ENCODE measurements at places on chromosomes 6 and 20.
A peak's percentile ranks its signal among the peaks of the same experiment; 100 is the strongest.

DNA sequence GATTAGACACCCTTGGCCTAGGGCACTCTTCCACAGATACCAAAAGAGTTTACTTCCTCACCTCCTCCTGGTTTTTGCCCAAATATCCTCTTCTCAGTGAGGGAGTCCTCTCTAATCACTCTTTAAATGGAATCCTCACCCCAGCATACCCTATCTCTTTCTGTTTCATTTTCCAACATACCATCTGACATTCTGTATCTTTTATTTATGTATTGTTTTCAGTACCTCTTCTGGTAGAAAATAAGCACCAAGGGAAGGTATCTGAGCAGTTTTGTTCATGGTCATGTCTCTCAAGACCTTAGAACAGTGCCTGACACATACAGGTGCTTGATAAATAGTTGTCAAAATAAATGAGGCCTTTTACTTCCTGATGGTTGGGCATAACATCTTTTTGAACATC lies 55.1 kb downstream of the KIAA0408 start:
- DNase-seq = no peak

GRCh38 chr6:139508576-139508975 lies 134.1 kb upstream of the CITED2 start:
- DNase-seq = no peak

DNA sequence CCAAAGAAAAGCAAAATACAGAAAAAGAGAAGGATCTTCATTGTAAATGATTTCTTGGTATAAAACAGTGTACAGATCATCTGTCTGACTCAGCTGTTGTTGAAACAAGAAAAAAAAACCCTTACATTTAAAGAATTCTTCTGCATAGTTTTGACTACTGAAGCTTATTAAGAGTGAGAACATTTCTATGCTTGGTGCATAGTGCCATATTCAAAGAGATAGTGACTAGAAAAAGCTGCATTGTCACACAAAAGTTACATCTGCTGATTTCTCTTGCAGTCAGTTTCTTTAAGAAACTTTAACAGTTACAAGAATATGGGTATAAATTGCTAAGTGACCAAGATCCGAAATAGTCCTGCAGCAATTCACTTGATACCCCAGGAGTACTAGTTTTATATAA lies at the start of gene DEFB112:
Gene DEFB112 (minus strand): TSS at position 101 of the 400 bp plus-strand sequence. CDS start 60 bp downstream, at position 41.
- DNase-seq = no peak

GRCh38 chr6:33433001-33433543 lies 13.2 kb downstream of the SYNGAP1 start:
- no peak for DNase-seq

- DNase-seq = peak; percentile 63
These were observed 95.8 kb upstream of the TAB2 start for GRCh38 chr6:149221774-149222070.

DNA sequence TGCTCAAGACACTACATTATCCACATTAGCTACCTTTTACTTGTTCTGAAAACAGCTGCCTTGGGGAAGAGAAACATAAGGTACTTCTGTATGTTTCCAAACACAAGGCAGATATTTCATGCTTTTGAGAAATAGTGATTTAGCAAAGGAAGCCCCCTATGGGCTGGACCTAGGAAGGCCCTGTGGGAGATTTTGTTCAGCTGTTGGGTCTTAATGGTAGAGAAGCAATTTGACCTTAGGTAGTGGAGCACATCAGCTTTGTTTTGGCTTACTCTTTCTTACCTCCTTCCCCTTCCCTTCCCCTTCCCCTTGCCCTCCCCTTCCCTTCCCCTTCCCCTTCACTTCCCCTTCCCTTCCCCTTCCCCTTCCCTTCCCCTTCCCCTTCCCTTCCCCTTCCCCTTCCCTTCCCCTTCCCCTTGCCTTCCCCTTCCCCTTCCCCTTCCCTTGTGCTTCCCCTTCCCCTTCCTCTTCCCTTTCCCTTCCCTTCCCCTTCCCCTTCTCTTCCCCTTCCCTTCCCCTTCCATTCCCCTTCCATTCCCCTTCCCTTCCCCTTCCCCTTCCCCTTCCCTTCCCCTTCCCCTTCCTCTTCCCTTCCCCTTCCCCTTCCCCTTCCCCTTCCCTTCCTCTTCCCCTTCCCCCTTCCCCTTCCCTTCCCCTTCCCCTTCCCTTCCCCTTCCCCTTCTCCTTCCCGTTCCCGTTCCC lies 84.6 kb downstream of the ANKS1A start:
- no peak for DNase-seq

DNA sequence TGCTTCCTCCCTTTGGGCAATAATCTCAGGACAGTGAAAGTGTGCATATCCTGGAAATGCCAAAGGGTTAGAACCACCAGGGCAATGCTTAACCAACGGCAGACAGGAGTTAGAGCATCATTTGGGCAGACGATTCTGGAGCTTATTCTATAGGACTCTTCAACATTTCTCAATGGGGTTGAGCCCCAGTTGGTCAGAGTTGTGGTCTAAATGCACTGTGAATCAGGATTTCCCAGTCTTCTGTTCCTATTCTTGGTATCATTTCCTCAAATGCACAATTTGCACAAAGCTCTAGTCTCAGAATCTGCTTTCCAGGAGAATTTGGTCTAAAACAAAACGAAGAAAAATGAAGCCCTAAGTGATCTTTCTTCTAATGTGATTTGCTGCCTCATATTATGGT lies 389.6 kb upstream of the JAG1 start:
- no peak for DNase-seq

DNA sequence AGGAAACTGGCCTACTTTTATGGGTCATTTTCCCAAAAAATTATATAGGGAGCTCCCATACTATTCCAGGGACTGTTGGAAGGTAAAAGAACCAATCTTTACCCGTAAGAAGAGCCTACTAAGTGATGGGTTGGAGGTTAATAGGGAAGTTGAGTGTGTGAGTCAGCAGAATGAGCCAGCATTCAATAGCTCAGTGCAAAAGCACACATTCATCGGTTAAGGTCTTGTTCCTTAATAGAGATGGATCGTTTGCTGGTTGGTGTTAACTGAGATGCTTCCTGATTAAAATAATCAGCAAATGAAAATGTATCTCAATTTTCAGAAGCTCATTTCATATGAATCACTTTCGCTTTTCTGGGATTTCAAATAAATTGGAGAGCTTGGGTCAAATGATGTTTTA lies 115.3 kb upstream of the MRPS10 start:
- no peak for DNase-seq

- no peak for DNase-seq
These were observed 164.3 kb downstream of the VEGFA start for GRCh38 chr6:43934183-43934802.

- DNase-seq = peak; percentile 93
These were observed 102.6 kb downstream of the CD109 start for GRCh38 chr6:73798592-73798991.

GRCh38 chr6:147811913-147812629 lies 303.6 kb downstream of the SAMD5 start:
- DNase-seq = no peak

GRCh38 chr6:24949020-24949569 lies 13.3 kb upstream of the RIPOR2 start:
- no peak for DNase-seq

GRCh38 chr6:11324453-11325015 lies 92.1 kb upstream of the NEDD9 start:
- no peak for DNase-seq

DNA sequence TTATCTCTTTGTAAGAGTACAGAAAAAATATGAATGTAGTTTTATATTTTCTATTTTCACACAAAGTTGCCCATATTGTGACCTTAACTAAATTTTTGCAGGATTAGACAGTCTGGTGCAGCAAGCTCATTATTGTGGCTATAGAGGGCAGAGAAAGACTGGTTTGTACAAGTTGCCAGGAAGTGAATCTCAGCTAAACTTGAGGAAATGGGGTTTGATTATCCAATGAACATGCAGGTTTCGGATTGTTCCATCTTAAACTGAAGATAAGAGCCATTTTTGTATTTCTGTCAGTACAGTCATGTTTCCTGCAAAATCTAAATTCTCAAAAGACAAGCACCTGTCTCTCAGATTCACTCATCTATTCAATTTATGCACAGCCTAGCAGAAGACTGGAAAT lies 390.9 kb downstream of the MMUT start:
- peak; percentile 3 for DNase-seq

DNA sequence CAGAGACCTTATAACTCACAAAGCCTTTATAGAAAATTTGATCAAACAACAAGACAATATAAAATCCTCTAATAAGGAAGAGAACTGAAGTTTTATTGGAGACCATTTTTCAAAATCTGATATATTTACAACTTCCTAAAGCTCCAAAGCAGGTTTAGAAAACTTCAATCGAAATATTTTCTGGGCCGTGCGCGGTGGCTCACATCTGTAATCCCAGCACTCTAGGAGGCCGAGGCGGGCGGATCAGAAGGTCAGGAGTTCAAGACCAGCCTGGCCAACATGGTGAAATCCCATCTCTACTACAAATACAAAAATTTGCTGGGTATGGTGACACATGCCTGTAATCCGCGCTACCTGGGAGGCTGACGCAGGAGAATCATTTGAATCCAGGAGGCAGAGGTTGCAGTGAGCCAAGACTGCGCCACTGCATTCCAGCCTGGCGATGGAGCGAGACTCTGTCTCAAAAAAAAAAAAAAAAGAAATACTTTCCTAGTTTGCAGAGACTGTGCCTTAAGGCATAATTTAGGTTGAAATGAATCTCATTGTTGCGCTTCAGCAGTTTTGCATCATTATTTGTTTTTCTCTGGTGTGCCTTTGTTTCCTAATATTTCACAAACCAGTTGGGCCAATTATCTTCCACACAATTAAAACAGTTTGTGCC lies 60.6 kb upstream of the ASIP start:
- peak; percentile 20 for DNase-seq

DNA sequence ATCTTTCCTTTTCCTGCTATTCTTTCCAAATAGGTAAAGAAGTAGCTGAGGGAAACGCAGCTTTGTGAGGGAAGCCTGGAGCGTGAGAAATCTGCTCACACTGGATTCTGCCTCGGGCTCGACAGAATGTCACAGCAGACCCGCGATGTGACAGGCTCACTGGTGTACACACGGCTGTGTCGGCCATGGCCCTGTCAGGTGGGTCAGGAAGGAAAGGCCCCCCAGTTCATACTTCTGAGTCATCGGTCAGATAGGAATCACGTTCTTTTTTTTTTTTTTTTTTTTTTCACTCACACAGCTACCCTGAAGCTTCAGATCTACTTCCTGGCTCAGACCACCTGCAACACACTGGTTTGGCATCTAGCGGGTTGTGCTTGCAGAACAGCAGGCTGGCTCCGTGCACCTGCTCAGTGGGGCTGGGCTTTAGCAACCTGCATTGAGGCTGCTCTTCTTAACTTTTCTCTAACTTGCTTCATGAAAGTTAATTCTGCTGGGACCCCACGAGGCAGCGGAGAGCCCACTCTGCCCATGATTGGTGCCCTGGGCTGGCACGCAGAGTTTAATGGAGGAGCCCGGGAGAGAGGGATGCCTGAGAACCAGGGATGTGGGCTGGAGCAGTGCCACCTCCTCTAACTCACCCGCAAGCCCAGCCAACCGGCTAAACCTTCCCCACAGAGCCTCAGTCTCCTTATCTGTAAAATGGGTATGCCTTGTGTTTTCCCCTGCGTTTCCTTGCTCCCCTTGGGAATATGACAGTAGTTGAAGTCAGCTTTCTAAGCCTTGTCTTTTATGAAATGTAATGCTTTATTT lies 61.5 kb upstream of the FNDC1 start:
- DNase-seq = no peak

DNA sequence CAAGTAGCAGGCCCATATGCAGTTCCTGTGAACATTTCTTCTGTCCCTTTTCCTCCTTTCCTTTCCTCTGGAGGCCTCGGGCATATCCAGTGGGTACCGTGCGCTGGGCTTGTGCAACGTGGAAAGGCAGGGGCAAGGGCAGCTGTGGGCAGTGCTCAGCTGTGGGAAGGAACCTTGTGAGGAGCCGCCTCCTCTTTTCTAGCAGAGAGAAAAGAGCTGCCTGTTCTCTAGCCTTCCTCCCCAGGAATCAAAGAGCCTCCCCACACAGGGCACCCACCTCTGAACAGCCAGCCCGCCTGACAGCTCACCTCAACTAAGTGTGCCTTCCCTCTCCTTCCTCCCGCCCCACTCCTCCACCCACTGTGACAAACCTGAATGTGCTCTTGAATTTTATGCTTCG lies 143.3 kb upstream of the HDDC2 start:
- no peak for DNase-seq

DNA sequence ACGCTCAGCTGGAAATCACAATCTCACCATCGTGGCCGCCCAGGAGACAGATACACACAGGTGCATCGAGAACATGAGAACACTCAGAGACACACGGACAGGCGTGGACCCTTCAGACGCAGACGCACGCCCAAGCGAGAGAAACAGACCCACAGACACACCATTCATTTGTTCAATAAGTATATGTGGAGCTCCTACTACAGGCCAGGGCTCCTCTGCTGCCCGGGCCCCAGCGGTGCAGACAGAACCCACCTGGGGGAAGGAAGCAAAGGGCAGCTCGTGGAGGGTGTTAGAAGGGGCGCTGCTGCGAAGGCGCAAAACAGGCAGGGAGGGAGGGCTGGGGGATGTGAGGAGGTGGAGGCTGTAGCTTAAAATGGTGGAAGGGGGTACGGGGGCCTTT lies 39.2 kb downstream of the SRC start:
- no peak for DNase-seq

GRCh38 chr6:42269553-42269952 lies 51.9 kb upstream of the MRPS10 start:
- DNase-seq = no peak

DNA sequence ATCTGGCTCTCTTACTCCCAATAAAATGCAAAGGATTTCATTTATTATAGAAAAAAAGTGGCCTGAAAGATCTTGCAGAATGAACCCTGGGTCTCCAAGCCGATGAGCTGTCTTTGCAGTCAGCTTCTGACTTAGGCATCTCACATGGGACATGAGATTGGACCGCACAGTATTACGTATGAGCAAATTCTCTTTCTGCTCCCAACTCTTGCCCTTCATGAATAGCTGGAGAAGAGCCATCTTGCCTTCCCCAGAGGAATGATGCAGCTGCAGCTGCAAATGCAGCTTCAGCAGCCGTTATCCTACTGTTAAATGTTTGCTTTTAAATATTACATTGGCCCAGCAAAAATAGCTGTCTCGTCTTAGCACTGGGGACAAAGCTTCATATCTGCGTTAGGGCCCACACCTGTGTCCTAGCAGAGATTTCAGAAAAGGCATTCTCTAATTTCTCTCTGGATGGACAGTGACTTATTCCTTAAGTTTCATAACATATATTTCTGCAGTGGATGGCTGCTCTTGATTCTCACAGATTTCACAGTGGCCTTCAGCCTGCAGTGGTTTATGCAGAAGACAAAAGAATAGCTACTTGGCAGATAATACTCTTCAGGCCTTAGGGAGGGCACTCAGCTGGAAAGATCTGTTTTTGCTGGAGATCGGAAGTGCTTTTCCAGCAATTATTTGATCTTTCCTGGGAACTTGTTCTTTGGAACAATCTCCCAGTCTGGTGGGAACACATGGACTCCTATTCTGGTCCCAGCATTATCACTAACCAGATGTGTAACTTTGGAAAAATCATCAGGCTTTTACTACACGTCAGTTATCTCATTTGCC lies 129.2 kb downstream of the FYN start:
- no peak for DNase-seq

- DNase-seq = no peak
These were observed 214.2 kb downstream of the TBC1D7 start for GRCh38 chr6:13113981-13114593.

All from EH (cell line).